ENCODE measurements at places on chromosomes 7 and 10.

- no peak for DNase-seq
Observed at GRCh38 chr7:41755096-41755495, 52.2 kb upstream of the INHBA start.

DNA sequence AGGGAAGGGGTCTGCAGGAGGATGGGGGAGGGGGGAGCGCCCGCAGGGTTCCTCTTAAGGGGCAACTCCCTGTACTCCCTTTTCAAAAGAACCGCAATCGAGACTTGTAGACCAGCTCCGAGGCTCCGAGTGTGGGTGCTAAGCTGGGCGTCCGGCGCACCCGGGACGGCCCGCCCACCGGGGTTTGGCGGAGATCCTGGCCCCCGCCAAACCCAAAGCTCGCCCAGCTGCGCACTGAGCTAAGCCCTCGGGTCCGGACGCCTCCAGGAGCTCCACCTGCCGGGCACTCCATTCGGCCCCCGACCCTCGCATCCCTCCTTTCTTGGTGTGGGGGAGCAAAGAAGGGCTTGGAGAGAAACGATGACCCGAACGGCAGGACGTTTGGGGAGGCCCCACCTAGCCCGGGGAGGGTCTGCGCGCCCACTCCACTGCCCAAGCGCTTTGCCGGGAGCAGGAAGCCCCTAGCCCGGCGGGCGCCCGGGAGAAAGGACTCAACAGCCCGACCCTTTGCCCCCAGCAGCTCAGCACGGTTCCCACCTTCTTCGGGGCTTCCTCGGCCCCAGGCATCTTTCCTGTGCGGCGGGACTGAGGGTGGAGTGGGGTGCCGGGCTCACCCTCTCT, 651 bp downstream of the AFAP1L2 start:
- no peak for DNase-seq

- no peak for DNase-seq
Observed at GRCh38 chr7:122402235-122402634, 97.7 kb upstream of the FEZF1 start.

DNA sequence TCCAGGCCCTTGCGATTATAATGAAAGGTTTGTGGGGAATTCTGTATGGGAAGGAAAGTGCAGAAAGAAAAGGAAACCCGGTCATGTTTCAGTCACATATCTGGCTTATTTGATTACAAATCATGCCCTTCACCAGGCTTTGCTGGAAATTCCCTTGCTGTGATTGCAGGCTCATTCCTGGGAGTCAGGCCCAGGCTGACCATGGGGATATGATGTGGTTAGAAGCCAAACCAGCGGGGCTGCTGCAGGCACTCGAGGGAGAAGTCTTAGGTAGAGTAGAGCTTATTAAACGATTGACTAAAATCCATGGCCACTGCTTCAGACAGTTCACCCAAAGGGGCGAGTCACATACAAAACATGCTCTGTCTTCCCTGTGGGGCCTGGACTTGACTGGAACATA, 16.2 kb downstream of the PKD1L1 start:
- DNase-seq = no peak

DNA sequence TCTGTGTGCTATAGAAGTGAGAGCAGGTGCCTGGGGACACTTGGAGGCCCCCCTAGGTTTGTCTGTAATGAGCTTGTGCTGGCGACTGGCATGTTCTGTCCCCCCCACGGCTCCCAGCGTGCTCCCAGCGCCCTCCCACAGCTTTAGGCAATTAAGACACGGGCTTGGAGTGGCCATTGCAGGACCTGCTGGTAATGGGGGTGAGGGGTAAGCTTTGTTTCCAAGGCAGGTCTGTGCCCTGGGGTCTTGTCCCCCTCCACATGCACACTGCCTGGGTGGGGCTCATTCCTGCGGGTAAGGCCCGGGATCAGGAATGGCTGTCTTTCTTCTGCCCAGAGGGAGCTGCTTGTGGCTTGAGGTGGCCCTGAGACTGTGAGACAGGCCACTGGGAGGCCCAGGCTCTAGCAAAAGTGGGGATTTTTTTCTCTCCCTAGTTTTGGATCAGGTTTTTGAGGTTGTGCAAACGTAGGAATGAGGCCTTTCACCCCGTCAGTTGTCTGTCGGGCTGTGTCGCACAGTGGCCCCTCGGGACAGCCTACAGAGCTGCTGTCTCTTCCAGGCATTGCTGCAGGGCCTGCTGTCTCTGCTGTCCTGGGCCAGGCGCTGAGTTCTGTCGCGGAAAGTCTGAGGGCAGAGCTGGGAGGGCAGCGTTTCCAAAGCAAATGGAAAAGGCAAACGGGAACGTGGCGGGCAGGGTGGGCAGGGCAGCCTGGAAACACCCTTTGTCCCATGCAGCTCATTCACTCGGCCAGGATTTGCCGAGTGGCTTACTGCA, 107.4 kb downstream of the LHPP start:
- no peak for DNase-seq

- peak; percentile 80 for DNase-seq
Observed at GRCh38 chr7:4883372-4884144, at the start of gene RADIL. Gene RADIL (minus strand): TSS chr7:4883716. CDS start chr7:4878139, 5,577 bp downstream.

DNA sequence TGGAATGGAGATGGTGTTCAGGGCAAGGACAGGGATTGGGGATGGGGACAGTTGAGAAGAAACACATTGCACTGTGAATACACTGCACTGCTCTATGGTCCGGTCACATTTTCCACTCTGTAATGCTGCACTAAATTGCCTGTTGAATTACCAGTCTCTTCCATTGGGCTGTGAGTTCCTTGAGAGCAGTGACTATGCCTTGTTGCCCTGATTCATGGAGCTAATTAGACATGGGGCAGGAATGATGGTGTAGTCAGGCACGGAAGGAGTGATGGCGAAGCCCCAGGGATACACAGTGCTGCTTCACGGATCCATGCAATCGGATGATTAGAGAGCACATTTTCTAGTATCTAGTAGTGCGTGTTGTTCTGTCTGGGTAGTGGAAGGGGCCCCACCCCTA, 25.4 kb upstream of the GPAM start:
- DNase-seq = no peak

DNA sequence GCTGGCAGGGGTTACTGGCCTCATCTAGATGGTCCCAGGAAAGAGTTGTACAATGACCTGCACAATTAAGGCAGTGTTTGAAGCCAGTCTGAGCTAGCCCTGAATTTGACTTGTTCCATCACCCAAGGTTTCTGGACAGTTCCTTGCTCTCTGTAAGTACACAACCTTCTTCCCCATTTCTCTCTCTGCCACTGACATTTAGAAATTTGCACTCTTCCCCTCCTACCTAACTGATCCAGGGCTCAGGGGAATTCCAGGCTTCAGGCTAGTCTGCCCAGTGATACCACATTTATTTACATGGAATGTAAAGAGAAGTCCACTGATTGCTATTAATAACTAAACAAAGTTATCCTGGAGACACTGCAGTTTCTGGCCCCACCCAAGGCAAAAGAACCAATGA, 139.0 kb upstream of the GPR26 start:
- DNase-seq = no peak

GRCh38 chr10:119393019-119393418, 149.5 kb downstream of the RGS10 start:
- DNase-seq = no peak

- no peak for DNase-seq
Observed at GRCh38 chr10:71711052-71711623, 8.4 kb downstream of the C10orf105 start.

DNA sequence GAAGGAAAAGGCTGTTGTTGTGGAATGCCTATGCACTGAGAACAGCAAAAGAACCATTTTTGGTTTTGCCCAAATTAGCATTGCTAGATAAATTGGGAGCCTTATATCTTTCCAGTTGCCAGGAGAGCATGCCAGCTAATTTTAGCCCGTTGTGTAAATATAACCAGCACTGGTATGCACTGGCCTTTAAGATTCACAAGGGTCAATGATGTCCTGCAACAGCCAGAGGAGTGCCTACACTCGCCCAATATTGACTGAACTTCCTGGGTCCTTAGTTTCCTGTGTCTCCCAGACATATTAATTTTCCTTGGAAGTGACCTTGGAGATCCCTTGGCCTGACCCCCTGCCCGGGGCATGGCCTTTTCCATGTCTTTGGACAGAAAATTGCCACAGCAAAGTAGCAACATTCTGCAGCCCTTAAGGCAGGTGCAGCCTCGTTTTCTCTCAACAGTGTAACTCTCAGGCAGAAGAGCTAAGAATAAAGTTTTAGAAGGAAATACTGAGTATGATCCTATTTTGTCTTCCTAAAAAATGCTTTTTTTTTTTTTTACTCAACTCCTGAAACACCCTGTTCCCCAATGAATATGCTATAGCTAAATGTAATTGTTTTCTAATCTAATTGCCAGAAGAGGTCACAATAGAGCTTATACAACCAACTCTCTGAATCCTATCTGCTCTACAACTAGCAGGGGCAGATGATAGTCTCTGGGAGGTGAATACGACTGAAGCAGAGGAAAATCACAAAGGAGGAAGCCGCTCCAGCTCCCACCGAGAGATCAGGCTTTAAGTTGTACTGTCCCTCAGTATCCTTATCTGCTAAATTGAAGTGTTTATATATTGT, 131.9 kb upstream of the PCGF5 start:
- no peak for DNase-seq

GRCh38 chr7:72334698-72335097, 77.4 kb downstream of the CALN1 start:
- DNase-seq = no peak

DNA sequence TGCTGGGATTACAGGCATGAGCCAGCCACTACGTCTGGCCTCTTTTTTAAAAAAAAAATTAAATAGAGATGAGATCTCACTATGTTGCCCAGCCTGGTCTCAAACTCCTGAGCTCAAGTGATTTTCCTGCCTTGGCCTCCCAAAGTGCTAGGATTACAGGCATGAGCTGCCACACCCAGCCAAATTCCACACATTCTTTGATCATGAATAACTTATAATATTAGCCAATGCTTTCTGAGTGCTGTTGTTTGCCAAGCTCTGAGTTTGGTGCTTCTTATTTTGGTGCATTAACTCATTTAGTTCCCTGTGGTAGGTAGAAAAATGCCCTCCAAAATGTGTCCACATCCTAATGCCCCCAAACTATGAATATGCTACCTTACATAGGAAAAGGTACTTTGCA, 47.2 kb upstream of the MKI67 start:
- DNase-seq = no peak

DNA sequence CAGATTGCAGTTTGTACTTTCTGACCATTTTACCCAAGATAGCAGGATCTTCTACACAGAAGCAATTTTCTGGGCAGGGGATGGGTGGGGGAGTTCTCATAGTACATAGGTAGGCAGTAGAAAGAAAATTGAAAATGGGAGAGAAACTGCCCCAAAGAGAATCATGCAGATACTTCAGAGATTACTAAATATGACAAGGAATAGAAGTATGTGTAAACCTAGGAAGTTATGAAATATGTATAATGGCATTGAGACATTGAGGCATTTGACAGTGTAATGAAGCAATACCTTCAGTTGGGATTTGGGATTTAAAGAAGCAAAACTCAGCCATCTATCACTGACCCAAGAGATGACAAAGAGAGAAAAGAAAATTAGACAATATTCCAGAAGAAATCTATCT, 233.0 kb downstream of the PTN start:
- no peak for DNase-seq

DNA sequence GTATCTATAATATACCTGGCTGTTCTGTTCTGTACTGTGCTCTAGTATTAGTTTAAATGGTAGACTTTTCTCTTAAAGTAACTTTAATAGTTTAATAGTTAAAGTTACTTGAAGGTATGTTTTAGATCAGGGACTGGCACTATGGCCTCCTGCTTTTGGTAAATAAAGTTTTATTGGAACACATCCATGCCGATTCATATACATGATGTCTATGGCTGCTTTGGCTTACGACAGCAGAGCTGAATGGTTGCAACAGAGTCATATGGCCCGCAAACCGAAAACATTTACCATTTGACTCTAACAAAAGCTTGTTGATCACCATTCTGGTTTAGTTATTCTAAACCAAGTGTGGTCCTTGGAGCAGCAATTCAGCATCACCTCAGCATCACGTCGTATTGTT, 6.7 kb downstream of the LUC7L2 start:
- no peak for DNase-seq

DNA sequence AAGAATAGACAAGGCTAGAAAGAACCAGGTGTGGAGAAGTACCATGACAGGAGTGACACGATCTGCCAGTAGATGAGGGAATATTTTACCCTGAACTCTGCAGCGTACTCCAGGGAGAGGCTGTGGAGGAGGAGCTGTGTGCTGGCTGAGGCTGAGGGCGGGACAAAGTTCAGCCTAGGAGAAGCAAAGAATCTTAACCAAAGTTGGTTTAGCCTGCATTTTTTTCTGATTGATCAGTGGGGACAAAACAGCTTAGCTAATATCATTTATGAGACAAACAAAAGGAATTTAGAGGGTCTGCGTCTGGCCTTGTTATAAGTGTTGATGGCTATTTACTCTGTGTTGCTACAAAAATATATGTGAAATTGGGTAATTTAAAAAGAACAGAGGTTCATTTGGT, 5.2 kb upstream of the NPSR1 start:
- DNase-seq = no peak

DNA sequence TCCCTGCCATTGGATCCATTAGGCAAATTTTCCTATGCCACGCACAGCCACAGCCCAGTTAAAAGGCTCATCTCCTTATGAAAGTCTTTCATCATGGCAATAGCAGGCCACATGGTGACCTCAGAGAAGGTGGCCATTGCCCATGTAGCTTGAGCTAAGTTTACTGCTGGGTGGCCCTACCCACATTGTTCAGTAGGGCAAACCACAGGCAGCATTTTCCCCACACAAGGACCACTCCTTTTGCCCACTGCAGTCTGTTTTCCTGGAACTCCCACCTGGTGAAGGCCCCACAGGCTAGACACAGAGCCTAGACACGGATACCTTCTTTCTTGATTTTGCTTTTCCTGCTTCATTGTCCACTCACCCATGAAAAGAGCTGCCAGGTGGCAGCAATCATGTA, 101.5 kb upstream of the NPVF start:
- DNase-seq = no peak

GRCh38 chr10:59060852-59061251, 115.6 kb upstream of the PHYHIPL start:
- no peak for DNase-seq

DNA sequence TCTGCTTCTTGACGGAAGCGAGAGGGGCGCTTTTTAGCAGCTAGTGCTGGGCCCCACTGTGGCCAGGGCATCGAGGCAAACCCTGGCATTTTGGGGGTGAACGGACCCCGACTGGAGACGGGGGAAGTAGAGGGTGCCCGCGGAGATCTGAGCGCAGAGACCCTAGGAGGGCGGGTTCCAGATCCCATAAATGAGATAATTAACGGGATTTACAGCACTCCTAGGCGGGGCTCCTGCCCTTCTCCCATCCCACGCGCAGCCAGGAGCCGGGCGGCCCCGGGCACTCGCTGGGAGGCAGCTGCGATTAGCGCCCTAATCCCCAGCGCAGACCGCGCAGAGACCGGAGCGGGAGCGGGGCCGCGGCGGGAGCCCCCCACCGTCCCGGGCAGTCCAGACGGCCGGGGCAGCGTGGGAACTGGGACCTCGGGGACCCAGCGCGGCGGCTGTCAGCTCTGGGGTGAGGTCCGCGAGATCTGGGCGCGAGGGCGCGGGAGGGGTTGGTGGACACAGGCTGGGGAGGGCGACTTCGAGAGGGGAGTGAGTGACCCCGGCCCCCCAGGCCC, 735 bp downstream of the JCAD start:
- no peak for DNase-seq

GRCh38 chr10:48284002-48284546, 9.6 kb upstream of the FRMPD2 start:
- DNase-seq = no peak

Measured in T follicular helper cell (primary cell).